ENCODE measurements at places on chromosomes 3 and 15.

GRCh38 chr3:9397906-9398699 is 688 bp downstream of the SETD5 start:
- DNase-seq, result no peak

- no peak for DNase-seq
Observed at GRCh38 chr3:157079676-157080369, 80.1 kb downstream of the CCNL1 start.

DNA sequence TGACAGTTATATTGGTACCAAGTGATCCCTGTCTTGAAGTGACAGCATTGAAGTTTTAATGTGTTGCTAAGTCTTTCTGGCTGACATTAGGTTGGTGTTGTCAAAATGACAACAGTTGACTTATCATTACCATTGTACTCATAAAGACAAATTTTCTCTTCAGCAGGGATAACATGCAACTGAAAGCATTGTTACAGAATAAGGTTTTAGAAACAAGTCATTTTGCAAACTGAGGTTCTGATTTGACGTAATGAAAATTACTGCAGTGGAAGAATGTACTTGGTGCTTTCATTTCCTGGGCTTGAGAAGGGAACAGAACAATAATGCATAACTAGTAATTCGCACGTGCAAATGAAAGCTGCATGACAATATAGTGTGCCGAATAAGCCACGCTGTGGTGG is 75.1 kb downstream of the MOBP start:
- no peak for DNase-seq

GRCh38 chr3:71916747-71917369 is 131.9 kb upstream of the PROK2 start:
- DNase-seq, result no peak

- no peak for DNase-seq
Observed at GRCh38 chr15:101022306-101022705, 103.1 kb downstream of the LRRK1 start.

GRCh38 chr3:128753715-128754114 is 27.7 kb downstream of the RAB7A start:
- no peak for DNase-seq

DNA sequence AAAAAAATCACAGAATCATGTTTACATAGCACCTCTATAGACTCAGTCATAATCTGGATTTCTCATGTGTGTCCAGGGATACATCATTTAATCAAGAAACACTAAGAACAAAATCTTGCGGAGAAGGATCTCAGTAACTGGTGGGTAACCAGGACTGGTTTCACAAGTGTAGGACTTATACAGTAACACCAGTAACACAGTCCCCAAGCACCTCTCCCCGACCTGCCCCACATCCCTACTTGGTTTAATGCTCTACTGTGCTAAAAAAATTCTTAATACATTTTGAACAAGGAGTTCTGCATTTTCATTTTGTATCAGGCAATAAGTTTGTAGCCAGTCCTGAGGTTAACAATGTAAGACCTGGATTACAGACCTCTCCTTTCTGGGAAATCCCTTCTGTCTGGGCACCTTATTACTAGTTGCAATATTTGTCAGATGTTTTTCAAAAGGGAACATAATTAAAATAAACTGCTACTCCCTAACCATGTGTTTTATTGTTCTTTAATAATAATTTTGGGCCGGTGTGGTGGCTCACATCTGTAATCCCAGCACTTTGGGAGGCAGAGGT is 57.6 kb upstream of the BBX start:
- DNase-seq, result no peak

DNA sequence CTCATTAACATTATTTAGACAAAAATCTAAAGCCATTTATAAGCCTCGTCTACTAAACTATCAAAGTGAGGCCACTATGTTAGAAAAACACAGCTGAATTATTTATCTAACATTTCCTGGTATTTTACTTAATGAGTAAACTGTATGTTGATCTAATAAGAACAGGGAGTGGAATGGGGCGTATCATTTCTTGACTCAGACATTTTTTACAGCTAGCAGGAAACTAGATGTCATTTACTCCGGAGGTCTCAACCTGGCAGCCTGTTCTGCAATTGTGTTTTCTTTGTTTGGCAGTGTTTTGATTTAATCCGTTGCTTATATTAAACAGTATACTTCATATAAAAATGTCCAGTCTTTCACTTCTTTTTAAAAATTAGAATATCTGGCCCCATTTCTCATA is 79.1 kb upstream of the ABI3BP start:
- no peak for DNase-seq

GRCh38 chr15:81897057-81897677 is 148.7 kb downstream of the MEX3B start:
- DNase-seq, result no peak

GRCh38 chr15:64161688-64162477 is 939 bp downstream of the PPIB start:
- no peak for DNase-seq

- no peak for DNase-seq
Observed at GRCh38 chr15:99451484-99451883, 114.3 kb upstream of the MEF2A start.

DNA sequence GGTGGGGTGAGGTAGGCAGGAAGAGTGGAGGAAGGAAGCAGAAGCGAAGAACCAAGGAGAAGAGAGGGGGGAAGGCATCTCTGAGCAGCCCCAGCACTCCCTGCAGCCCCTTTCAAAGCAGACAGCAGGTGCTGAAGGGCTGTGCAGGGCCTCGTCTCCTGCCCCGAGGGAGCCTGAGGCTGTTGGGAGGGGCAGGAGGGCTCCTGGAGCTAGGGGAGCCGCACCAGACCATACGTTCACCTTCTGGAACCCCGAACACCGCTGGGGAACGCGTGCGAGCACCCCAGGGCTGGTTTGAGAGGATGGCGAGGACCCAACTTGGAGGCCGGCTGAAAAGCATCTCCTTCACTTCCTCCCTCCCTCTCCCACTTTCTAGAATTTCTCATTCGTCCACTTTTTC is 259.8 kb downstream of the FAM43A start:
- DNase-seq, result no peak

GRCh38 chr3:16240229-16241023 is 24.3 kb downstream of the DPH3 start:
- DNase-seq, result no peak
